ENCODE measurements at places on chromosomes 4 and X. TPM values are rescaled to one million over a fixed set of nuclear protein-coding genes. Genes with fewer than 3 reads are reported as not detected.

GRCh38 chr4:152626790-152627189 lies 53.0 kb downstream of the TMEM154 start:
- no peak for DNase-seq

GRCh38 chrX:56231537-56232090 lies 542 bp upstream of the KLF8 start:
- no peak for DNase-seq

DNA sequence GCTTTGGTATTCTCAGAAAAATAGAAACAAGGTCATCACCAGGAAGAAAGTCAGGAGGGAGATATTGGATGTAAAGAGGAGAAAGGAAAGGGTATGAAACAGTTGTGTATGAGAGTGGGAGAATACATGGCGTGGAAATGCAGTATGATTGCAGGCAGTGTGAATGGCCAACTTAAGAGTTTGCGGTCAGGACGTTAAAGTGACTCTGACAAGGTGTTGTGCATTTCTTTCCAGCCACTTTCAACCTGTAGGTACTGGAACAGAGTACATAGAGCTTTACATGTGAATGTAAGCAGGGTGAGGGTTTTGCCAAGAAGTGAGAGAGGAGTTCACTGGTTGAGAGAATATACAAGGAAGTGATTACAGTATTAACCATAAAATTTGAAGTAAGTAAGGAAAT lies 15.7 kb downstream of the ATP10D start:
- no peak for DNase-seq

ARHGEF6 gene
- total RNA-seq: 2.4 TPM

GRCh38 chrX:136061696-136062095 lies 76.5 kb downstream of the SLC9A6 start:
- DNase-seq: no peak

- no peak for DNase-seq
These were observed 191.3 kb downstream of the SMIM20 start for GRCh38 chr4:26105337-26105736.

DNA sequence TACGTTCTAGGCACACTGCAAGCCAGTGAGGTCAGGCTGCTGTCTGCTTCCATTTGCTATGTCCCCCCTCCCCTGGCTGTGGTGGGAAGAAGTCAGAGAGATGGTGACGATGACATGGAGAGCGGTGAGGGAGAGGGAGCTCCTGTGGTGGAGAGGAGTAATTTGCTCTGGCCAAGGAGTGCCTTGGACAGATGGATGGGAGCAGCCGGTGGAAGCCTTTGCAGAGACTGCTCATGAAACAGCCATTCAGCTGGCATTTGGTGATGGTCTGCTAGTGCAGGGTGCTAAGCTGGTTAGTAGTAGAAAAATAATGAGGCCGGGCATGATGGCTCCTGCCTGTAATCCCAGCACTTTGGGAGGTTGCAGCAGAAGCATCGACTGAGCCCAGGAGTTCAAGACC lies 124.1 kb downstream of the FHDC1 start:
- no peak for DNase-seq

KCNE5 gene
- total RNA-seq: 0.57 TPM

NDST3 gene
- not detected for total RNA-seq

- no peak for DNase-seq
These were observed 70.5 kb upstream of the MXD4 start for GRCh38 chr4:2332201-2332975.

BBS12 gene
- total RNA-seq: 3.0 TPM

GRCh38 chrX:136179133-136179532 lies 31.8 kb downstream of the FHL1 start:
- DNase-seq: no peak

DNA sequence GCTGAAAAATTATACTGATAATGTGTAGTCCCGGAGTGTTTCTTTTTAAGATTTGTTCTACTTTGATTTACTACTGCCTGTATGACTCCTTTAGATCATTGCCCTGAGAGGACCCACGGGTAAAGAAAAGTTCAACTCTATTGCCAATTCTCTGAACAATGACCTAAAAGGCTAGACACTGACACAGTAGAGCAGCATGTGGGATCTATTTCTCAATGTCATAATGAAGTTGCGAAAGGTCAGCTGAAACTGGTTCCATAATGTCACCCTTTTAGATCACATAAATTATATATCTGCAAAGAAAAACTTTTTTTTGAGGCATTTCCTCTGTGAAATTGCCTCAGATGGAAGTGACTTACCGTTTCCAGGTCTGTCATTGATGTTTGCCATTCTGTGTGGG lies 67.4 kb downstream of the GLRB start:
- no peak for DNase-seq

ZC4H2 gene
- 6.4 TPM for total RNA-seq

- no peak for DNase-seq
These were observed 145.6 kb upstream of the DCAF8L1 start for GRCh38 chrX:28126886-28127285.

FGF5 gene
- 320 TPM for total RNA-seq

- no peak for DNase-seq
These were observed at the start of gene DGKK for GRCh38 chrX:50470103-50471031. DGKK (minus strand) TSS chrX:50470825; CDS start chrX:50470678, 147 bp downstream.

DNA sequence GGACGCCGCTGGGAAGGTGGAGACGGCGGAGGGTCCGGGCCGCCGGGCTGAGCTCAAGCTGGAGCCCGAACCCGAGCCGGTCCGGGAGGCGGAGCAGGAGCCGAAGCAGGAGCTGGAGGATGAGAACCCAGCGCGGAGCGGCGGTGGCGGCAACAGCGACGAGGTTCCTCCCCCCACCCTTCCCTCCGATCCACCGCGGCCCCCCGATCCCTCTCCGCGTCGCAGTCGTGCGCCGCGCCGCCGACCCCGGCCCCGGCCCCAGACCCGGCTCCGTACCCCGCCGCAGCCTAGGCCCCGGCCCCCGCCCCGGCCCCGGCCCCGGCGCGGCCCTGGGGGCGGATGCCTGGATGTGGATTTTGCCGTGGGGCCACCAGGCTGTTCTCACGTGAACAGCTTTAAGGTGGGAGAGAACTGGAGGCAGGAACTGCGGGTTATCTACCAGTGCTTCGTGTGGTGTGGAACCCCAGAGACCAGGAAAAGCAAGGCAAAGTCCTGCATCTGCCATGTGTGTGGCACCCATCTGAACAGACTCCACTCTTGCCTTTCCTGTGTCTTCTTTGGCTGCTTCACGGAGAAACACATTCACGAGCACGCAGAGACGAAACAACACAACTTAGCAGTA lies 483 bp downstream of the USP27X start:
- DNase-seq: no peak

DNA sequence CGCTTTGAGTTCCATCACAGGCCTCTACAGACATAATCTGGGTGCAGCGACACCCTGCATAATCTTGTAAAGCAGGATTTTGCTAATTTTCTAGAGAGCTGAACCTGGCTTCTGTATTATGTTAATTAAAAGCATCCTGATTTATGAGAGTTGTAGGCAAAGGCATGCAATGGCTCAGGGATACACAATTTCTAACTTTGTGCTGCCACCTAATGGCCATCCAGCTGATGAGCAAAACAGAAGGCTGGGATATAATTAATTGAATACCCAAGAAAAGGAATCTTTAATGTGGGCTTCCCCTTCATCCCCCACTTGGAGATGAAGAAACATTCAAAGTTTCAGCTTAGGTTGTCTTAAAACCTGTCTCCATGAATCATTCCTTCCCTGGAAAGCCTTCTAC lies 78.1 kb downstream of the BMP15 start:
- DNase-seq: peak; percentile 3

COX7B gene
- 196 TPM for total RNA-seq

RTL9 gene
- 0.18 TPM for total RNA-seq

FAT4 gene
- 16.6 TPM for total RNA-seq

- no peak for DNase-seq
These were observed 423.3 kb downstream of the CENPC start for GRCh38 chr4:67122029-67122428.

GRCh38 chr4:157043131-157043530 lies 32.8 kb upstream of the GLRB start:
- DNase-seq: peak; percentile 37

LRP2BP gene
- total RNA-seq: 0.31 TPM

DNA sequence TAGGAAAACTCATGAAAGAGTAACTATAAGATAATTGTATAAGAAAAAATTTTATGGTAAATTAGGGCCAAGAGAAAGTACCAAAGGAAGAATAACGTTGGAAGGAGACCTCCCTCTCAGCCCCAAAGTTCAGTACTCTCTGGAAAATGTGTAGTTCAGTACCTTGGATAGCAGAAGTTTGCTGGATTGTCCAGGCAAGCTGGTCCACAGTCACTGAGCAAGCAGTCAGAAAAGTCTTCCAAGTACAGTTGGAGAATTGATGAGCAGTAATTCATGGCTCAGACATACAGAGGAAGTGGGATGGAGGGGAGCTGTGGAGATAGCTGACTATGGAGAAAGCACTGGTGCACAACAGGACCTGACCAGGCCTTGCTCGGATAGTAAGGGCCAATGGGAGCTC lies 598.2 kb upstream of the NDST4 start:
- DNase-seq: no peak

EVC2 gene
- total RNA-seq: 2.8 TPM
